ENCODE measurements at places on chromosomes 1 and 21.

- DNase-seq, result no peak
These were observed 232.9 kb downstream of the SMYD3 start for GRCh38 chr1:246274186-246274585.

DNA sequence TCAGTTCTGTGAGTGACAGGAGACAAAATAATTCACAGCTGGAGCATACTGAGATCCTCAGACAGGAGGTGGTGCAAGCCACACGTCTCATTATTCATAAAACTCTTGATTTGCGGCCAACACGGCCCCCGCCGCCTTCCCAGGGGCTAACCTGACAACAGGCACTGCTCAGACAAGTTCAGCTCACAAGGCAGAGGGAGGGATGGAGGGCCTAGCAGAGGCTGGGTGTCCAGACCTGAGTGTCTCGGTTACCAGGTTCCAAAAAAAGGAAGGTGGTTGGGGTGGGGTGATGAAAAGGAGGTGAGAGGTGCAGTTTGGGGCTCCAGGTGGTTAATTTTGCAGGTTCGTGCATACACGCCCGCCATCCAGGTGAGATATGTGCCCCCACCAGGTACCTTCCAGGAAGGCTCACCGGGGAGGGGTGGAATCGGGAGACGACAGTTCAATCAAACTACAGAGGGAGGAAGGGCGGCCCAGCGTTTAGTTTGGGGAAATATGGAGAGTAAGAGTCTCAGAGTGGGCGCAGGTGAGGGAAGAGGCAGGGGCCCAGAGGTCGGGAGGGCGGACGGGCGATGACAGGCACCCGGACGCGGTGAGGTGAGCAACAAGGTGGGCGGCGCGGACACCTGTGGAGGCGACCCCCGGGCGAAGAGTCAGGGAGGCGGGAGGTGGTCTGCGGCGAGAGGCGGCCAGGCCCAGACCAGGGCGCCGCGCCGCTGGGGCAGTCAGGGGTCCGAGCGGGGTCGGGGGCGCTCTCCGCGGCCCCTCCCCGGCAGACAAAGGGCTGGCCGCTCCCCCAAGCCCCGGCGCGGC, 629 bp downstream of the CTNNBIP1 start:
- no peak for DNase-seq

DNA sequence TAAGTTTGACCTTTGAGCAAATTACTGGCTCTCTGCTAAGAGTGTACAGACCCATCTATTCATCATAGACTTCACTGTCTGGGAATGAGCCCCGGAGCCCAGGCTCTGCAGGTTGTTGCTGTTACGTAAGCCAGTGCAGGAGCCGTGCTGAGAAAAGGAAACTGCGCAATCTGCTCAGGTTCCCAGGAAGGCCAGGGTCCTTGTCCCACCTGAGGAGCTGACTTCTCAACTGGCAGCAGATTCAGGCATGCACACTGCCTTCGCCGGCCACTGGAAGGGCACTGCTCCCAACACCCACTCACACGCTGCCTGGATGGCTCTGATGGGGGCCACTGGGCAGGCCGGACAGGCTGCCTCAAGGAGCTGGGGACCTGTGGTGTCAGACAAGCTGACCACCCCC, 19.5 kb downstream of the RCAN1 start:
- no peak for DNase-seq

GRCh38 chr1:74363220-74363619, 128.0 kb downstream of the TNNI3K start:
- DNase-seq, result no peak

DNA sequence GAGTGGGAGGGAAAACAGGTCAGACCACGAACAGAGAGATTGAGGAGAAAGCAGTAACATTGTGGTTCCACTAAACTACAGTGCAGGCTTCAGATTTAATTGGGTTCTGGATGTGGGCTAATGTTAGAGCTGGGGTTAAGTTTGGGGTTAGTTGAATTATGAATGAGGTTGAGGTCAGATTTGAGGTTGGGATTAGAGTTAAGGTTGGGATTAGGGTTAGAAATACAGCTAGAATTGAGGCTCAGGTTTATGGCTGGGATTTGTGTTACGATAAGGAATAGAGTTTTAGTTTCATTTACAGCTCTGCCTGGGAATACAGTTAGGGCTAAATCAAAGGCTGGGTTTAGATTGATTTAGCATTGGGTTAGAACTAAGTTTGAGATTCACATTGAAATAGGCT, 1.8 kb upstream of the VSIG8 start:
- DNase-seq, result no peak

- DNase-seq, result no peak
These were observed 43.1 kb upstream of the KANK4 start for GRCh38 chr1:62362061-62362917.

DNA sequence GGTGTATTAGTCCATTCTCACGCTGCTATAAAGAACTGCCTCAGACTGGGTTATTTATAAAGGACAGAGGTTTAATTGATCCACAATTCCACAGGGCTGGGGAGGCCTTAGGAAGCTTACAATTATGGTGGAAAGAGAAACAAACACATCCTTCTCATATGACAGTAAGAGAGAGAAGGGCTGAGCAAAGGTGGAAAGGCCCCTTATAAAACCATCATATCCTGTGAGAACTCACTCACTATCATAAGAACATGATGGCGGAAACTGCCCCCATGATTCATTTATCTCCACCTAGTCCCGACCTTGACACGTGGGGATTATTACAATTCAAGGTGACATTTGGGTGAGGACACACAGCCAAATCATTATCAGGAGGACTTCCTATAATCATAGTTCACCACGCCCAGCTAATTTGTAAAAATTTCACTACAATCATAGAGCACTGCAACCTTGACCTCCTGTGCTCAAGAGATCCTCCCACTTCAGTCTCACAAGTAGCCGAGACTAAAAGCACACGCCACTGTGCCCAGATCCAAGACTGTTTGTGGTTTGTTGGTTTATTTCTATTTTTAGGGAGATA, 164.9 kb downstream of the RERE start:
- no peak for DNase-seq

DNA sequence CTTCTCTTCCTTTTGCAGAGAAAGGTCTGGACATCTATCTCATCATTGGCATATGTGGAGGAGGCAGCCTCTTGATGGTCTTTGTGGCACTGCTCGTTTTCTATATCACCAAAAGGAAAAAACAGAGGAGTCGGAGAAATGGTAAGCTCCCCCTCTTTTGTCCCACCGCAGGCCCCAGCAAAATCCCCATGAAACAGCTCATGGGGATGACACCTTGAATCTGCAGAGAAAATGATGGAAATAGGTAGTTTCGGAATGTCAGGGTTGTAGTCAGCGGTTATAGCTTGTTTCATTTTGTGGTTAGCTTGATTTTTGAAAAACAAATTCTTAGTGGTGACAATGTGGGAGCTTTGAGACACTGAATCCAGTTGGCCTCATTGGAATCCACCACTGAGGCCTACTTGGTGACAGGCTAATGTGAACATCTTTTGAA, 10.3 kb downstream of the CD2 start:
- no peak for DNase-seq

DNA sequence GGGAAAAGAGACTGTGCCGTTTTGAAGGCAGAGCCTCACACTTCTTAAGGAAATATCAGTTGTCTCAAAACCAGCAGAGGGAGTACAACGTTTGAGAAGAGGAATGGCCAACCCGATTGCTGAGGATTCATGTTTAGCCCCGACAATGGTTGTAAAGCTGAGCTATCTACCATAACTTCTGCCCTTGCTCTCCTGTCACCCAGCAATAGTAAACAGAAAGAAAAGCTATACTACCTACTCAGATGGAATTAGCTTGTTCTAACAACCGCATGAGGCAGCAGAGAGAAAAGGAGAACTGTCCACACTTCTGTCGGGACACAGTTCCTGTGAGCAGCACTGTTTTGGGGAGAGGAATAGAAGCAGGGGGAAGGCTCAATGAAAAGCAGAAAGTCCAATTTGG, 91.2 kb downstream of the SLC45A1 start:
- DNase-seq, result no peak

- peak; percentile 98 for DNase-seq
These were observed 19.8 kb upstream of the UAP1 start for GRCh38 chr1:162541619-162542141.

- peak; percentile 55 for DNase-seq
These were observed 94.7 kb upstream of the GADD45A start for GRCh38 chr1:67590329-67590728.

DNA sequence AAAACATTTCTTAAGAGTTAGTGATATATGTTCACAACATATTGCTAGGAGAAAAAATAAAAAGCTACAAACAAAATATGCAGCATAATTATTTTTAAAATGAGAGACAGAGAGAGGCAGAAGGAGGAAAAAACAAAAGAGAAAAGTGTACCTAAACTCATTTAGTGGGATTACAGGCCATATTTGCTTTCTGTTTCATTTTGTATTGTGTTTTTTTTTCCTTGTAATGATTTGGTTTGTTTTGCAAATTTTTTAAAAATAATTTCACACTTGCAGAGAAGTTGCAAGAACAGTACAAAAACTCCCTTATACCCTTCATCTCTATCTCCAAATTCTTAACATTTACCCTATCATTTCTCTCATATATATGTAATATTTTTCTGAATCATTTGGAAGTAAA, 65.0 kb downstream of the LBR start:
- DNase-seq, result no peak

GRCh38 chr1:21586846-21587601, 77.8 kb downstream of the ALPL start:
- DNase-seq, result peak; percentile 41

DNA sequence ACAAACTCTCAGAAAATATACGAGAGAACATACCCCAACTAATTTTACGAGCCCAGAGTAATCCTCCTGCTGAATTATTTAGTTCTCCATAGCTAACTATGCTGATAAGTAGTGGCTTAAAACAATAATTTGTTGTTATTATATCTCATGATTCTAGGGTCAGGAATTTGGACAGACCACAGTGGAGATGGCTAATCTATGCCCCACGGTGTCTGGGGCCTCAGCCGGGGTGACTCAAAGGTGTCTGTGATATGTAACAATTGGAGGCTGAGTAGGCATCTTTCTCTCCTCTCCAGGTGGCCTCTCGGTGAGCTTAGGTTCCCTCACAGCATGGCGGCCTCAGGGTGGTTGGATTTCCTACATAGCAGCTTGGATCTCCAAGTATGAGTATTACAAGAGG, 35.4 kb upstream of the FOXO6 start:
- DNase-seq, result no peak

DNA sequence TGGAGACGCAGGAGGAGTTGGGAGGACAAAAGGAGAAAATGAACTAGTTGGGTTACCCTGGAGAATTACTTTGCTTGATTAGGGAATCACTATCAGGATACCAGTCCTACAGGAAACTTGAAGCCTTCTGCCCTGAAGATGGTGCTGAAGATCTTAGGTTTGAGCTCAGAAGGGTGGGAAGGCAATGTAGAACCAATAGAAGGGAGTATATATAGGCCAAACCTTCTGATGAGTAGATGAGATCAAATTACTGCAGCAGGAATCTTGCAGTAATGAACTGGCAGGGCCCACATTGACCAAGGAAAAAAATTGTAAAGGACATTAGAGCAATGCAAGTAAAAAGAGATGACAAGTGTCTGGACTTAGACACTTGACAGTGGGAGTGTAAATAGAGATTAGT, 116.3 kb upstream of the CACYBP start:
- DNase-seq, result peak; percentile 23

DNA sequence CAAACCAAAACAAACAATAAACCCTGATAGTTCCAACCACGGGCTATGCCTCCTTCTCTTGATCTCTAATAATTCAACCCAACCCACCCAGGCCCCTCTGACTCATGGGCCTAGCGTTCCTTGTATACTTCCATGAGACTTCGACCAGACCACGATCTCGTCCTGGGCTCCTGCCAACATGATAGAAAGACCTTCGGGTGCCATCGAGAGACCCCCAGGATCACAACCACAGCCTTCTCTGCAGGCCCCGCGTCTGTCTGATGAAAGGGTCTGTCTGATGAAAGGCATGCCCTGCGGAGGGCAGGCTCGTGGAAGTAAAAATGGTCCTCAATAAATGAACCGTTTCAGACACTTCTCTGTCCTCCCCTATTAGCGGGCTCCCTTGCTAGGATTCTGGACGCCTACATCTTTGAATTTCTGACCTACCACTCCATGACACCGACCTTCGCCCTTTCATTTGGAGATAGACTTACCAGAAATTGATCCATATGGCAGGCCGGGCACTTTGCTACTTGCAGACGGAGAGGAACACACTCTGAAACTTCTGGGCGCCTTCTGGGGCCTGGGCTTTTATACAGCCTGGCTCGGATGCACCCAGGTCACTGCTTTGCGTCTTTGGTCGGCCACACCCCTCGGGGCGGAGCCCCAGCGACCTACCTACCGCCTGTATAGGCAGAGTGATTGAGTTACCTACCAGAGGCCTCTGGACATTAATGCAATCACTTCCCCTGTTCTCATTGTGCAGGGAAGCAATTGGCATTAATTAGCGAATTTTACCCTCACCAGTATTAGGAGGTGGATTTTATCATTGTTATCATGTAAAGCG, 5.3 kb upstream of the KLF18 start:
- DNase-seq, result no peak

GRCh38 chr21:36524477-36524876, 44.6 kb upstream of the CLDN14 start:
- no peak for DNase-seq

GRCh38 chr1:215111916-215112315, 29.4 kb downstream of the KCNK2 start:
- no peak for DNase-seq

- DNase-seq, result no peak
These were observed 63.5 kb upstream of the UBE2U start for GRCh38 chr1:64139877-64140276.

Measured in GM04503 (cell line).